ENCODE measurements at places on chromosomes 4 and X.

DNA sequence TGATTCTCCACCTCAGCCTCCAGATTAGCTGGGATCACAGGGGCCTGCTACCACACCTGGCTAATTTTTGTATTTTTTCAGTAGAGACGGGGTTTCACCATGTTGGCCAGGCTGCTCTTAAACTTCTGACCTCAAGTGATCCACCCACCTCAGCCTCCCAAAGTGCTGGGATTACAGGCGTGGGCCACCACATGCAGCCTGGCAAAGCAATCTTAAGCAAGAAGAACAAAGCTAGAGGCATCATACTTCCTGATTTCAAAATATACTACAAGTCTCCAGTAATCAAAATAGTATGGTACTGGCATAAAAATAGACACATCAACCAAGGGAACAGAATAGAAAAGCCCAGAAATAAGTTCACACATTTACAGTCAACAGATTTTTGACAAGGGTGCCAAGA lies 12.8 kb upstream of the F8A1 start:
- no peak for DNase-seq

- DNase-seq = no peak
Measured at GRCh38 chr4:120809518-120809917, 113.0 kb downstream of the PRDM5 start.

- no peak for DNase-seq
Measured at GRCh38 chr4:114088481-114088880, 109.0 kb upstream of the ARSJ start.

- DNase-seq = no peak
Measured at GRCh38 chr4:182600093-182600492, 317.1 kb downstream of the DCTD start.

- DNase-seq = peak; percentile 65
Measured at GRCh38 chrX:72309297-72310071, 3.8 kb upstream of the CITED1 start.

DNA sequence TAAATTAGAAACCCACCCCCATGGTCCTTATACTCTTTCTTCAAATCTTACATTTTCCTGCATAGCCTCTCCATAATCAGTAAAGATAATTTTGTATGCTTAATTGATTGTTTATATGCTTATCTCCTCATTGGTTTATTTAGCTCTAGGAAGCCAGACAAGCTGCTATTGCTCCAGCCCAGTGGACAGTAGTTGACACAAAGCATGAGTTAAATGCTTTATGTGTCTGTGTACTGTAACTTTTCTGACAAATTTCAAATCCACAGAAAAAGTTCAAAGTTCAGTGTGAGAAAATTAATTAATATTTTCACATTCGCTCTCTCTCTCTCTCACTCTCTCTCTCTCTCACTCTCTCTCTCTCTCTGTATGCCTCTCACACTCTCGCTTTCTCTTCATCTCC lies 181.7 kb downstream of the GABRB1 start:
- no peak for DNase-seq

GRCh38 chrX:103248553-103248952 lies 6.4 kb downstream of the TCEAL8 start:
- no peak for DNase-seq

DNA sequence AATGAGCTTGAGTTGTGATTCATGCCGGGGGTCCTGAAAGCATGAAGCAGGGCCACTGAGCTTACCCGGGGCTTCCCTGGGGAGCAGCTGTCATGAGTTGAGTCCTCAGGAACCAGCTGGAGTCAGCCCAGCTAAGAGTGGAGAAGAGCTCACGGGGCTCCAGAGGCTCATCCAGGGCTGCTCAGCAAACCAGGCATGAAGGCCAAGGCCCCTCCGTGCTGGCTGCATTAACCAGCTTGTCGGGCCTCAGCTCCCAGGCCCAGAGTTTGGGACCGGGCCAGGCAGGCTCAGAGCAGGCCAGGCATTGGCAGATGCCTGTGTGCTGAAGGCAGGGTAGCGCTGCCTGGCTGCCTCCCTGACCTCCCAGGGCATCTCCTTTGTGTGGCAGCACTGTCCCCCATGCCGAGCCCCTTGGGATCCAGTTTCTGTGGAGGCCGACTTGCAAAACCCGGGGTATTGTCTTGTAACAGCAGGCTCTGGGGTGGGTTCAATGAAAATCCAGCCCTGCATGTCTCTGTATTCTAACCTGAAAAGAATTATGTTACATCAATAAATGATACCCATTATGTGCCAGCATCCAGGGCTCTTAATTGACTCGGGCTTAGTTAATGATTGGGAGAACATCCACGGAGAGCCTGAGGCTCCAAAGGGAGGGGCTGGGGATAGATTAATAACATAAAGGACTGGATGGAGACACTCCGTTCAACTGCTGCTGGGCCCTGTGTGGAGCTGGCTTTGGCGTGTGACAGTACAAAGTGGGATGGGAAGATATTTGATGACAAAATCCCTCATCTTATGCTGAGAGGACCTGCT lies 68.0 kb upstream of the MSX1 start:
- DNase-seq = no peak

DNA sequence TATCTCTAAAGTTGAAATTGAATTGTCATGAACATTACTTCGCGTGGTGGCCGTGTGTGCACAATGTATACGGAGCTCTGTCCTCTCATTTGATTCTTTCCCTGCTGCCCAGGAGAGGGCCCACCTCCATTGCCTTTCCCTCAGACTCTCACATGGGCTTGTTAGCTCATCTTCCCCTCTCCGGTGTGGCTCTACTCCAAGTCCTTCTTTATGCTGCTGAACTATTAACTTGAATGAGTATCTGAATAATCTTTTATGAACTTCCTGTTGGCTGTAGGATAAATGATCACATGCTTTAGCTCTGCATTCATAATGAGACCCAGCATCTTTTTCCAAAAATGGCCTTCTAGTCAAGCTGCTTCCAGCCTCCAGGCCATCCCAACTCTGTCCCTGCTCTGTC lies 68.8 kb upstream of the CLNK start:
- DNase-seq = no peak

DNA sequence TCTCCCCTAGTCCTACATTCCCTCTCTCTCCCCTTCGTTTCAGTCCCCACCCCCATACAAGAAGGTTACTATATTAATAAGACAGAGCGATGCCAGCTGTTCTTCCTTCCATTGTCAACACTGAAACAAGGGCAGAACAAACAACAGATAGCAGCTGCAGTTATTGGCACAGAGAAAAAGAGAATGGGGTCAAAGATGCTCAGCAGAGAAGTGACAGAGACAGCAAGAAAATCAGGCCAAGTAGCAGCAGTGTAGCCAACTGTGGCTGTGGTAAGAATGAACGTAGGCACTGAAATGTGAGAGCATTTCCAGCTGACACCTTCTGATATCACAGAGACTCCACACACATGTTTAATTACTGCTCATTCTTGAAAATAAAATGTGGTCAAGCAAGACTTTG lies 641.8 kb downstream of the FSTL5 start:
- no peak for DNase-seq

- DNase-seq = no peak
Measured at GRCh38 chr4:24842356-24842755, 47.0 kb downstream of the SOD3 start.

Data from ELF-1 (cell line).